ENCODE measurements at places on chromosomes 7 and 10.

GRCh38 chr10:81093056-81093455, 555.4 kb downstream of the SH2D4B start:
- DNase-seq = no peak
- no peak overlapping the region for H3K27ac ChIP-seq
- H3K4me1 ChIP-seq = no peaks in the 10 kb centered on the region
- no peaks in the 10 kb centered on the region for H3K36me3 ChIP-seq
- no peaks in the 10 kb centered on the region for H3K27me3 ChIP-seq

DNA sequence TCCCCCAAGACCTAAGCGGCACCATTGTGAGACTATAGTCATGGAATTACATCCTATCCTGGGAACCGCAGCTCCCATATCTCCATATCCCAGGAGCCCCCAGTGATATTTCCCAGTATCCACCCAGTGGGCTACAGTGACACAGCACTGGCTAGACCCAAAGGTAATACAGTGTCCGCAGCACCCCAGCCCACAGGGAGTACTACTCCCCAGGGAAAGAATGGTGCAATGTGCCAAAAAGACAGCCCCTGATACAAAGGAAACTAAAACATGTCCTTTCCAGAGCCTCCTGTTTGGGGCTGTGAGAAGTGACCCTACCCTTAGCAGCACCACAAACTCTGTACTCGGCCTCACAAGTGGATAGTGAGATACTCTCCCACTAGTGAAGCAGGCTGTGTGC, 4.5 kb upstream of the IFIT2 start:
- peaks cover 40% of the 10 kb centered on the region for H3K4me1 ChIP-seq
- no peak overlapping the region for H3K27ac ChIP-seq
- H3K4me3 ChIP-seq = no peak overlapping the region
- peaks cover 7% of the 10 kb centered on the region for H3K27me3 ChIP-seq
- no peaks in the 10 kb centered on the region for H3K36me3 ChIP-seq

GRCh38 chr7:131897790-131898165, 341.4 kb upstream of the PODXL start:
- H3K4me1 ChIP-seq = no peaks in the 10 kb centered on the region
- no peak overlapping the region for H3K27ac ChIP-seq

GRCh38 chr10:113091920-113092319, 141.9 kb downstream of the TCF7L2 start:
- no peak overlapping the region for H3K4me3 ChIP-seq
- H3K27ac ChIP-seq = no peak overlapping the region
- H3K4me1 ChIP-seq = peaks cover 31% of the 10 kb centered on the region
- no peak for DNase-seq

- no peak for DNase-seq
- H3K36me3 ChIP-seq = no peaks in the 10 kb centered on the region
- no peaks in the 10 kb centered on the region for H3K4me1 ChIP-seq
- no peak overlapping the region for H3K4me3 ChIP-seq
Measured at GRCh38 chr10:128894641-128895040, 572.4 kb upstream of the MGMT start.

GRCh38 chr10:51666456-51666855, 32.9 kb downstream of the CSTF2T start:
- no peaks in the 10 kb centered on the region for H3K4me1 ChIP-seq
- DNase-seq = no peak
- H3K4me3 ChIP-seq = no peak overlapping the region
- no peak overlapping the region for H3K27ac ChIP-seq
- peaks cover 16% of the 10 kb centered on the region for H3K27me3 ChIP-seq

- peak overlapping the region; percentile 72 for H3K4me3 ChIP-seq
- no peak overlapping the region for H3K27ac ChIP-seq
- H3K27me3 ChIP-seq = peaks cover 22% of the 10 kb centered on the region
- H3K36me3 ChIP-seq = no peaks in the 10 kb centered on the region
- no peak for DNase-seq
Measured at GRCh38 chr7:44325811-44326241, 432 bp upstream of the CAMK2B start.

- DNase-seq = no peak
- H3K27me3 ChIP-seq = peaks cover 16% of the 10 kb centered on the region
- H3K4me1 ChIP-seq = no peaks in the 10 kb centered on the region
- H3K36me3 ChIP-seq = no peaks in the 10 kb centered on the region
- H3K27ac ChIP-seq = no peak overlapping the region
Measured at GRCh38 chr10:94424714-94425337, 22.5 kb downstream of the TBC1D12 start.

- no peak for DNase-seq
- H3K36me3 ChIP-seq = no peaks in the 10 kb centered on the region
- H3K27ac ChIP-seq = no peak overlapping the region
Measured at GRCh38 chr7:69898189-69898588, 299.9 kb downstream of the AUTS2 start.

GRCh38 chr7:26005683-26006410, 146.2 kb upstream of the NFE2L3 start:
- H3K27ac ChIP-seq = peak overlapping the region; percentile 13
- H3K4me3 ChIP-seq = no peak overlapping the region
- DNase-seq = no peak
- peaks cover 22% of the 10 kb centered on the region for H3K27me3 ChIP-seq
- no peaks in the 10 kb centered on the region for H3K36me3 ChIP-seq
- no peaks in the 10 kb centered on the region for H3K4me1 ChIP-seq

- H3K4me3 ChIP-seq = no peak overlapping the region
- H3K36me3 ChIP-seq = no peaks in the 10 kb centered on the region
- no peak overlapping the region for H3K27ac ChIP-seq
- no peak for DNase-seq
- peaks cover 6% of the 10 kb centered on the region for H3K27me3 ChIP-seq
Measured at GRCh38 chr10:111973306-111973705, 210.3 kb downstream of the GPAM start.

GRCh38 chr7:70177166-70177565, 578.9 kb downstream of the AUTS2 start:
- no peaks in the 10 kb centered on the region for H3K36me3 ChIP-seq
- no peak for DNase-seq
- H3K4me1 ChIP-seq = peaks cover 7% of the 10 kb centered on the region

- H3K27ac ChIP-seq = no peak overlapping the region
- no peak for DNase-seq
- H3K4me3 ChIP-seq = no peak overlapping the region
- peaks cover 3% of the 10 kb centered on the region for H3K4me1 ChIP-seq
- H3K27me3 ChIP-seq = no peaks in the 10 kb centered on the region
Measured at GRCh38 chr7:129670656-129671055, 59.1 kb downstream of the NRF1 start.

- no peaks in the 10 kb centered on the region for H3K4me1 ChIP-seq
- H3K4me3 ChIP-seq = no peak overlapping the region
- no peak for DNase-seq
- H3K27me3 ChIP-seq = peaks cover 13% of the 10 kb centered on the region
- H3K36me3 ChIP-seq = no peaks in the 10 kb centered on the region
- no peak overlapping the region for H3K27ac ChIP-seq
Measured at GRCh38 chr7:21103426-21104123, 316.9 kb upstream of the SP8 start.

- H3K4me1 ChIP-seq = peaks cover 24% of the 10 kb centered on the region
- H3K4me3 ChIP-seq = peak overlapping the region; percentile 52
- no peaks in the 10 kb centered on the region for H3K36me3 ChIP-seq
- no peaks in the 10 kb centered on the region for H3K27me3 ChIP-seq
- H3K27ac ChIP-seq = peak overlapping the region; percentile 55
- DNase-seq = no peak
Measured at GRCh38 chr7:158710651-158711102, 6.1 kb upstream of the NCAPG2 start.

GRCh38 chr10:95761939-95762492, 6.1 kb downstream of the ENTPD1 start:
- H3K4me3 ChIP-seq = peak overlapping the region; percentile 70
- peaks cover 40% of the 10 kb centered on the region for H3K4me1 ChIP-seq
- no peak for DNase-seq

GRCh38 chr10:129440247-129440646, 26.8 kb upstream of the MGMT start:
- H3K27me3 ChIP-seq = peaks cover 23% of the 10 kb centered on the region
- H3K36me3 ChIP-seq = no peaks in the 10 kb centered on the region
- H3K4me1 ChIP-seq = no peaks in the 10 kb centered on the region
- no peak for DNase-seq
- H3K4me3 ChIP-seq = no peak overlapping the region

- DNase-seq = no peak
- H3K4me1 ChIP-seq = peaks cover 26% of the 10 kb centered on the region
- no peak overlapping the region for H3K4me3 ChIP-seq
- H3K36me3 ChIP-seq = peaks cover 10% of the 10 kb centered on the region
- peak overlapping the region; percentile 33 for H3K27ac ChIP-seq
Measured at GRCh38 chr7:966291-967069, 8.9 kb downstream of the COX19 start.

- no peaks in the 10 kb centered on the region for H3K27me3 ChIP-seq
- no peak overlapping the region for H3K4me3 ChIP-seq
- peaks cover 52% of the 10 kb centered on the region for H3K4me1 ChIP-seq
- H3K27ac ChIP-seq = peak overlapping the region; percentile 85
- no peak for DNase-seq
- peaks cover 25% of the 10 kb centered on the region for H3K36me3 ChIP-seq
Measured at GRCh38 chr7:139708541-139708940, 69.3 kb downstream of the HIPK2 start.

DNA sequence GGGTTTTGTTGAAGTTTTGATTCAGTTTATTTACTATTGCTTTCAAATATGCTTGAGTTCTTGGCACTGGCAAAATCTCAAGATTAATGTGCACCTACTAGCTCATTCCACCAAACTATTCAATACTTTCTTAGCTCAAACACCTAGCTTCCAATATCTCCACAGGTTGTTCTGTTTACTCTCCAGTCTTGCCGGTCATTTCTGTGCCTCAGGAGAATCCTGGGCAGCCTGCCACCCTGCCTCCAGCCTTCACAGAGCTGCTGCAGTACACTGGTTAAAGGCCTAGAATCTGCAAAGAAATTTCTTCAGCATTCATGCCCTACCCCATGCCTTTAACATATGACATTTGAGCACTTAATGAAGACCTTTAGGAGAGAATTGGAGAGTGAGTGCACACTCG, 4.0 kb upstream of the TMEM106B start:
- H3K4me3 ChIP-seq = no peak overlapping the region
- H3K36me3 ChIP-seq = no peaks in the 10 kb centered on the region
- H3K4me1 ChIP-seq = peaks cover 14% of the 10 kb centered on the region
- H3K27ac ChIP-seq = no peak overlapping the region

GRCh38 chr7:99380032-99380822, 5.7 kb downstream of the ARPC1B start:
- H3K27me3 ChIP-seq = no peaks in the 10 kb centered on the region
- H3K4me1 ChIP-seq = peaks cover 41% of the 10 kb centered on the region
- peak overlapping the region; percentile 85 for H3K4me3 ChIP-seq
- peak overlapping the region; percentile 96 for H3K27ac ChIP-seq
- no peak for DNase-seq
- H3K36me3 ChIP-seq = peaks cover 15% of the 10 kb centered on the region

GRCh38 chr10:13893926-13894325, 307.2 kb downstream of the PRPF18 start:
- H3K36me3 ChIP-seq = no peaks in the 10 kb centered on the region
- peaks cover 43% of the 10 kb centered on the region for H3K27me3 ChIP-seq
- DNase-seq = no peak
- H3K4me3 ChIP-seq = peak overlapping the region; percentile 8
- peaks cover 12% of the 10 kb centered on the region for H3K4me1 ChIP-seq
- H3K27ac ChIP-seq = no peak overlapping the region

DNA sequence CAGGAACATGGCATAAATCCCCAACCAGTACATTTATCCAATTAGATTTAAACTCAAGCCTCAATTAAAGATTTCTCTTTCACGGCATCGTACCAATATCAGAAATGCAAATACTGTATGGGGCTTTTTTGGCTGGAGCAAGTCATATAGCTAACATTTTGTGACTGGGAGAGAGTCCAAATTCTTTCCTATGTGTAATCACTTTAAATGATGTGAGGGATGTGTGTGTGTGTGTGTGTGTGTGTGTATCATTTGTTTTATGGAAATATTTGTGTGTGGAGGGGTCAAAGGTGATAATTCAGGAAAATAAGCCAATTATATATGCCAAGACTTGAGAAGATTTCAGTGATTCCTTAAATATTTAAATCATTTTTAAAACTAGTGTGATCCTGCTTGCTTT, 196.6 kb downstream of the TRIL start:
- DNase-seq = no peak
- H3K36me3 ChIP-seq = no peaks in the 10 kb centered on the region
- H3K27ac ChIP-seq = no peak overlapping the region
- H3K4me1 ChIP-seq = no peaks in the 10 kb centered on the region

GRCh38 chr7:97014145-97014750, 8.9 kb downstream of the DLX6 start:
- H3K27ac ChIP-seq = no peak overlapping the region
- H3K27me3 ChIP-seq = peaks cover 75% of the 10 kb centered on the region
- H3K4me3 ChIP-seq = no peak overlapping the region
- DNase-seq = no peak
- H3K4me1 ChIP-seq = no peaks in the 10 kb centered on the region

DNA sequence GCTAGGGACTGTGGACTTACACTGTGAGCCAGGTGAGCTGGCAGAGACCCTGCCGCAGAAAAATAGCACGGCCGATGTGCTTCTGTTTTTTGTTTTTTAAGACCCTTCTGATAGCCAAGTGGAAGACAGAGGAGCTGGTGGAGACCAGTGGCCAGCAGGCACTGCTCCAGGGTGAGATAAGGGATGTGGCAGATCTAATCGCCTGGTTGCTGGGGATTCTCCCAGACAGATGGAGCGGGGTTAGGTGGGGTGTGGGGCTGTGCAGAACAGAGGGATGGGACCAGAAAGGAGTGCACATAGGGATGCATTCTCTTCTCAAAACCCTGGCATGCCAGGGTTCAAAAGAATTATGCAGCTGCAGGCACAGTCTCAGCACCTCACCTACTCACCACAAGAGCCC, 82.2 kb downstream of the VOPP1 start:
- H3K4me3 ChIP-seq = no peak overlapping the region
- H3K36me3 ChIP-seq = peaks cover 17% of the 10 kb centered on the region
- peaks cover 51% of the 10 kb centered on the region for H3K4me1 ChIP-seq
- DNase-seq = no peak
- H3K27me3 ChIP-seq = no peaks in the 10 kb centered on the region

DNA sequence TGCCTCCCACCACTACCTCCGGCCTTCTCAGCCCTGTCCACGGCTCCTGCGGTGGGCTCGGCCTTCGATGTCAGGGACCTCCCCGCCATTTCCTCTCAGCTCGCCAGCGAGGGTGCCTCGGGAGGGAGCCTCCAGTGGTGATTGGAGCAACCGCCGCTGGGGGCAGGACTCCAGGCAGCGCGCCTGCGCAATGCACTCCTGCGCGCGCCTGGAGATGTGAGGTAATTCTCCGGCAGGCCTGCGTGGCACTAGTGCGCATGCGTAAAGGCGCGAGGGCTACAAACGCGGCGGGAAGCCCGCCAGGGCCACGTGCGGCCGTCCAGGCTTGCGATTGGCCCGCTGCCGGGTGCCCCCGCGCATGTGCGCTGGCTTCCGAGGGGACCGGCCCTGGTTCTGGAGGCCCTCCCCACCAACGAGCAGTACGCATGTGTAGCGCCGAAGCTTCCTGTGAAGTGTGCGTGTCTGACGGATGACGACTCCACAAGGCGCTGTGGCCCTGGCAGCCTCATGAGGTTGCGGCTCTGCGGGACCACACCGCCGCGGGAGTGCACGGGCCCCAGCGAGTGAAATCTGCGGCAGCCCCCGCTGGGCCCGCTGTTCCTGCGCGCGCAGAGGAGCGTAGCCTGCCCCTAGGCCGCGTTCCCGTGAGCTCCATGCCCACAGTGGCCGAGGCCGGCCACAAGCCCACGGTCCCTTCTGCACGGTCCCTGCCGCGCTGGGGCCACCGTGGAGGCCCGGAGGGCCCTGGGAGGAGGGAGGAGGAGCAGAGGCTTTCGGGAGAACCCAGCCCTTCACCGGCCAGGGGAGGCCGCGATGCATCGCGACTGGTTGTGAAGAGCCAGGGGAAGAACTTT, at the start of gene SYCE1:
TSS of gene SYCE1 (minus strand) at position 143 of the 854 bp plus-strand sequence. CDS start at position 89, 54 bp downstream.
- no peaks in the 10 kb centered on the region for H3K36me3 ChIP-seq
- no peak for DNase-seq
- H3K4me1 ChIP-seq = no peaks in the 10 kb centered on the region
- H3K27me3 ChIP-seq = peaks cover 10% of the 10 kb centered on the region
- H3K4me3 ChIP-seq = no peak within 1 kb of the TSS
- H3K27ac ChIP-seq = no peak within 1 kb of the TSS

All from natural killer cell treated with Interleukin-12 subunit alpha and Interleukin-12 subunit beta and Interleukin-15 and Interleukin-18, amount 100 ng/mL, for 72 hours (primary cell).